ENCODE measurements at places on chromosomes 12 and 14. TPM values are rescaled to one million over a fixed set of nuclear protein-coding genes. Genes with fewer than 3 reads are reported as not detected.

- no peak overlapping the region for H3K4me3 ChIP-seq
- H3K4me1 ChIP-seq, result no peaks in the 10 kb centered on the region
- DNase-seq, result no peak
- no peaks in the 10 kb centered on the region for H3K36me3 ChIP-seq
- H3K27me3 ChIP-seq, result no peaks in the 10 kb centered on the region
Observed at GRCh38 chr12:128318946-128319345, 52.0 kb downstream of the TMEM132C start.

- peaks cover 6% of the 10 kb centered on the region for H3K27me3 ChIP-seq
- H3K4me1 ChIP-seq, result peaks cover 25% of the 10 kb centered on the region
- no peak overlapping the region for H3K4me3 ChIP-seq
- no peaks in the 10 kb centered on the region for H3K36me3 ChIP-seq
Observed at GRCh38 chr12:124098101-124098757, 125.2 kb downstream of the ZNF664 start.

DNA sequence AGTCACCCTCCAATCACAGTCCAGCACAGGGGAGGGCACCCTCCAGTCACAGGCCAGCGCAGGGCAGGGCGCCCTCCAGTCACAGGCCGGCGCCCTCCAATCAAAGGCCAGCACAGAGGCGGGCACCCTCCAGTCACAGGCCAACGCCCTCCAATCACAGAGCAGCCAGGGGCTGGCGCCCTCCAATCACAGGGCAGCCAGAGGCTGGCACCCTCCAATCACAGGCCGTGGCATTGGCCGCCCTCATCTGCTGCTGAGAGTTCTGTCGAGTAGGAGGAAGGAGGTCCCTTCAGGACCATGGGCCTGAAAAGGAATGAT is 26.6 kb downstream of the DDX51 start:
- H3K4me3 ChIP-seq, result no peak overlapping the region
- H3K4me1 ChIP-seq, result no peaks in the 10 kb centered on the region
- no peaks in the 10 kb centered on the region for H3K27me3 ChIP-seq

Gene NKX2-1
- total RNA-seq, result not detected

Gene ACSM4
- not detected for total RNA-seq

Gene TRPV4
- total RNA-seq, result 0.13 TPM

Measured in muscle of leg (tissue), 16 donors.